ENCODE measurements at places on chromosomes 3 and 15.
A peak's percentile ranks its signal among the peaks of the same experiment; 100 is the strongest.

GRCh38 chr15:85825118-85825517, 30.4 kb upstream of the KLHL25 start:
- no peak for DNase-seq

- no peak for DNase-seq
Observed at GRCh38 chr3:48617559-48617958, 4.0 kb downstream of the TMEM89 start.

- DNase-seq, result no peak
Observed at GRCh38 chr15:92244703-92245102, 149.0 kb upstream of the ST8SIA2 start.

DNA sequence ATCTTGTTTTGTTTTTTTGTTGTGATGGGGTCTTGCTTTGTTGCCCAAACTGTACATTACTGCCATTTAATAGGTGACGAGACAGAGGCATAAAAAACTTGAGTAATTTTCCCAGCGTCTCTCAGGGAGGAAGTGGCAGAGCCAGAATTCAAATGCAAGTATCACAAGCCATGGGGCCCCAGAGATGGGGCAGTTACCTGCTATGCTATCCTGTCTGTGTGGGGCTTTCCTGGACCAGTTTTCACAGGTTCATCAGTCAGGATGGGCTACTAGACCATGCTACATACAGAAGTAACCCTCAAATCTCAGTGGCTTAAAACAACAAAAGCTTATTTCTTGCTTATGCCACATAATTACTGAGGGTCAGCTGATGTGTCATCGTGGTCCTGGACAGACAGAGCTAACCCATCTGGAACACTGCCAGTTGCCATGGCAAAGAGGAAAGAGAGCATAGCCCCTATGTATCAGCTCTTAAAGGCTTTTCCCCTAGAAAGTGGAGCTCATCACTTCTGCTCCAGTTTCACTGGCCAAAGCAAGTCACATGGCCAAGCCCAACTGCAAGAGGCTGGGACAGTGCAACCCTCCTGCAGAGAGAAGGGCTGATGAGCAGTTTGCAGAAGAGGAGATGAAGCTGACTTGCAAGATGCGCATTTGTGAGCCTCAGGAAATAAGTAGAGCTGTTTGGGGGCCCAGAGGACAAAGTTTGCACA, 31.7 kb upstream of the SYNM start:
- no peak for DNase-seq

- DNase-seq, result no peak
Observed at GRCh38 chr3:126153695-126154360, 26.6 kb downstream of the ALDH1L1 start.

DNA sequence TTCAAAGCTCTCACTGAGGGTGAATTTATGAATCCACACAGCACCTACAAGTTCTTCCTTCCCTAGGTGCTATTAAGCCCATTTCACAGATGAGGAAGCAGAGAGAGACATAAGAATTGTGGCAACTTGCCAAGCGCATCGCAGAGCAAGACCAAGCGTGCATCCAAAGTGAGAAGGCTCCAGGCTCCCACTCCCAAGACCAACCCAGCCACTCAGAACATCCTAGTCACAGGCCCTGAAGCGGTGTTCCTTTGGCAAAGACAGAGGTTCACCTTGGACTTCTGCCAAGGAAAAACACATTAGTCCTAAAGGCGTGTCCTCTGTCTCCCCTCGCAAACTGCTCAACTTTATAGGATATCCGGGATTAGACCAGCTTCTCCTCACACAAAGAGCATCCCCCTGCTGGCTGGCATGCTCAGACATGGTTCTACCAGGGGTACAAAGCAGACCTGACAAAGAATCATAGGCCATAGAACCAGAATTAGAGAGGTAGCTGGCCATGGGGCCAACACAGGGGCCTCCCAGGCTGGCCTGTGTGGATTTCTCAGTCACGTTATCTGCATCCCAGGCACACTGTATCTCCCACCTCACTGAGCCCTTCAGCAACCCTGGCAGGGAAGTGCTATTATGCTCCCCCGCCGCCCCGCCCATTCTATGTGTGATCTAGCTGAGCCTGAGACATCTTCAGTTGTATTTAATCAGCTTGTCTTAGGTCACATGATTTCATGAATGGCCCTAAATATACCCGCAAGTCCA, 160.2 kb downstream of the FOXP1 start:
- DNase-seq, result no peak

GRCh38 chr3:128405554-128406277, 61.0 kb downstream of the DNAJB8 start:
- DNase-seq, result no peak

GRCh38 chr3:198030125-198030524, 70.1 kb downstream of the LMLN start:
- DNase-seq, result no peak

GRCh38 chr15:80984856-80985255, 4.8 kb downstream of the MESD start:
- DNase-seq, result no peak

- no peak for DNase-seq
Observed at GRCh38 chr3:146375219-146375618, 94.1 kb downstream of the PLSCR2 start.

DNA sequence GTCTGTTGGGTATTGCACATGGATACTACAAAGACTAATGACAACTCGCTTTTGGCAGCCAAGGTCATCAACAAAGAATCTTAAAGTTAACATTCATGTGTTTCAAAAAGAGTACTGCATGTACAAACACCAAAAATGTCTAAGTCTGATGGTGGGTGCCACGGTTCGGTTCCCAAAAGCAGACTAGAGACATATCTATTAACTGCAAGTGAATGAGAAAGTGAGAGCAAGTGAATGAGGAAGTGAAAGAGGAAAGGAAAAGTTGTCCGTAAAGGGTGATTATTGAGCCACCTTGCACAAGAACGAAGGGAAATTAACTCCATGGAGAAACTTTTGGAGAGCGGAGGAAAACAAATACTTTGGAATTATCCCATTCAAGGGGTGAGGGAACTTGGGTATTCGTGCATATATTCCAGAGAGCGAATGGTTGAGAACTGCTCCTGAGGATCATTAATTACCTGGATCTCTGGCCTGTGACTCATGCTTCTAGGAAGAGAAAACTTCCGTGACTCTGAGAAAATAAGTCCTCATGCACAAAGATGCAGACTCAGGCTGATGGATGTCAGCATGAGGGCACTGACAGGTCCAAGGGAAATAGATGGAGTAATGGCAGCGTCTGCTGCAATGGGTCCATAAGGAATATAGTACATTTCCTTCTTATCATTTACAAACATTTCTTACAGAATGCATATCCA, 336.5 kb upstream of the TGFBR2 start:
- DNase-seq, result no peak

- DNase-seq, result no peak
Observed at GRCh38 chr3:14938954-14939353, 8.4 kb upstream of the NR2C2 start.

- DNase-seq, result no peak
Observed at GRCh38 chr3:114221165-114221880, 16.1 kb downstream of the ZNF80 start.

DNA sequence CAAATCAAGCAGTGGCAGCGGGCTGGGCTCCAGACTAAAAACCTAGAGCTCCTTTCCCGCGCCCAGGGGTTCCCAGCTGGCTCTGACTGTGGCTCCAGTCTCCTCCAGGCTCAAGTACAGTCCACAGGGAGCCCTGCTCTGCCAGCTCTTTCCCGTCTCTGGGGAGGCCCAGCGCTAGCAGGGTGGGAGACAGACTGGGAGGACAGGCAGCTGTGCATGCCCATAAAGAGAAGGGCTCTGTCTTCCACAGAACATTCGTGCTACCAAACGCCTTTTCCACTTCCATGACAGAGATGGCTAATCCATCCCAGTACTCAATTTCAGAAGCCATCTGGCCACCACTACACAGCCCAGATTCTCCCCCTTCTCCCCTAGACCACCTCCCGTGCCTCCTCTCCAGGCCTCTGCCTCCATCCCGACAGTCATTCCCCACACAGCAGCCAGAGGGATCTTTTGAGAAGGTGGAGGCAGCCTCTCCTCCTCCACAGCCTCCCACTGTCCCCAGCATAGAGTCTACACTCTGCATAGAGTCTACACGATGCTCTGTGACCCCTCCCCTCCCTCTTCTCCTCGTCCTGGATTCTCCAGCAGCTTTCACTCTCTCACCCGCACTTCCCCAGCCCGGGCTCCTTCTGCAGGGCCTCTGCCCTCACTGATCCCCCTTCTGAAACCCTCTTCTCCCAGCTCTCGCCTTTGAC, 6.8 kb upstream of the DUSP7 start:
- DNase-seq, result no peak

- no peak for DNase-seq
Observed at GRCh38 chr3:127772827-127773751, 49.2 kb downstream of the MGLL start.

- no peak for DNase-seq
Observed at GRCh38 chr15:35980719-35981118, 434.8 kb upstream of the DPH6 start.

DNA sequence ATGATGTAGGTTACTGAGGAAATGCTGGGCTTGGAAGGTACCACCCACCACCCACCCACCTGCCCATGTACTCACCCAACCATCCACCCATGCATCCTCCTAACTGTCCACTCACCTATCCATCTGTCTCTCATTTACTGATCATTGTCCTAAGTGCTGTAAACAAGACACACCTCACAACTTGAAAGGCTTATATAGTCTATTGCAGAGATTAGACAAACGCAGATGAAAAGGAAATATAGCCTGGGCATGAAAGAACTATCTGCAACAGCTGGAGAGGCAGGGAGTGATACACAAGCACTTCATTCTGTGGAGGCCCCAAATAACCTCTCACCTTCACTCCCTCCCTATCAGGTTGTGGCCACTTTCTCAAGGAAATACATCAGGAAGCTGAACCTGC, 54.0 kb downstream of the DAPK2 start:
- no peak for DNase-seq

- no peak for DNase-seq
Observed at GRCh38 chr3:71238355-71238757, 345.2 kb downstream of the FOXP1 start.

GRCh38 chr3:159765030-159765859, 223.4 kb upstream of the IL12A start:
- no peak for DNase-seq

DNA sequence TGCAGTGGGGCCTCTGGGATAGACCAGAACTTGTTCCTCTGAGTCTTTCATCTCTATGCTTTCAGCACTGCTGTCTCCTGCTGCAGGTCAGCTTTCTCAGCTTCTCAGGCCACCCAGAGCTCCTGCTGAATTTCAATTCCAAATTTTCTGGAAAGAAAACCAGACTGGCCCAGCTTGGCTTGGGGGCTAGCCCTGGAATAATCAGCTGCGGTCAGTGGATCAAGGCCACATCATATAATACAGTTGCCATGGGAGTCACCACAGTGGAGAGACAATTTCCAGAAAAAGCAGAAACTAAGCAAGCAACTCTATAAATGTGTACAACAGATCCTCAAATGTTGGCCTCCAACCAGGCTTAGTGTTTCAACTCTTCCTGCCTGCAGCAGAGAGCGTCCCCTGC, 91.1 kb upstream of the SLC24A5 start:
- DNase-seq, result no peak

GRCh38 chr3:13480340-13481318, 523 bp downstream of the HDAC11 start:
- DNase-seq, result no peak

DNA sequence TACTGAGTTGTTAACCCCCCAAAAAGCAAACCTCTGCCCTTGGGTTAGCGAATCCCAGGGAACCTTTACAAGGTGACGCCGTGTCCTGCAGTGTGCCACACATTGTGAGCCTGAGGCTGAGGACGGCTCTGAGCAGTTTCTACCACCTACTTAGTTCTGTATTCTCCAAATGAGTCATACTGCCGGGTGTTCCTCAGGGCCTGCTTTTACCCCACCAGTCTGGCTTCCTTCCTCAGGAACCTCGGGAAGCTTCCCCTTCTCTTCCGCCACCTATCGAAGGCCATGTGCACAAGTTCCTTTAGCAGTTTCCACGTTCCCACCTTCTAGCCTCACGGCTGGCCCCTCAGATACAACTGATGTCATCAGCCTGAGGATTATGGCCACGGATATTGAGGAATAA, 384.0 kb upstream of the TPM1 start:
- no peak for DNase-seq

- no peak for DNase-seq
Observed at GRCh38 chr3:154247806-154248415, 76.4 kb downstream of the DHX36 start.

DNA sequence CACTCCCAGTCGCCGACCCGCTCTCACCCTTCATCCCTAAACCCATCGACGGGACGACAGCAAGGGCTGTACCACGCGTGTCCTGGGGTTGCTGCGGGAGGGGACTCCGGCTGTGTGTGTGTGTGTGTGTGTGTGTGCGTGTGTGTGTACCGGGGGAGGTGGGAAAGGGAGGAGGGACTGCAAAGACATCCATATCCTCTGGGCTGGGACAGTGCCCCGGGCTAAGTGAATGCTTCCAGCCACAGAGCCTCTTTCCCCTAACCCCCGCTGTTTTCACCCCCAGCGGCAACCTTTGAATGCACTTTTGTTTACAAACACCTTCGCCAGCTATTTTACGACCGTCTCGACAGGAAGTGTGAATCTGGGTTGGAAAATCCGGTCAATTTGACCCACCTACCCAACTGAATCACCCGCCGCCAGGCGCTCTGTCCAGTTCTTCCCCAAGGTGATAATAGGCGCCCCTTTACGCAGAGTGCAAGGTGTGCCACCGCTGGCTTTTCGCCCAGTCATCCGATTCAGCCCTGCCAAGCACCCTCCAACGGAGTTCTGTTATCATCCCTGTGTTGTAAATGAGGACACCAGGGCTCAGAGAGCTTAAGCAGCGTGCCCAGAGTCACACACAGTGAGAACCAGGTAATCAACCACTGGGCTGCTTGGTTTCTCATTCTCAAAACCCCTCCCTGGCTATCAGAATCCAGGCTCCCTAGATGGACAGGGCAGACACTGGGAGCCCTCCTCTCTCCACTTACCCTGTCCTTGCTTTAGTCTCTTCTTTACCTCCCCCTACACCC, 739 bp upstream of the AMOTL2 start:
- no peak for DNase-seq

GRCh38 chr3:177760803-177761202, 563.5 kb upstream of the TBL1XR1 start:
- no peak for DNase-seq

- DNase-seq, result no peak
Observed at GRCh38 chr3:99351122-99351521, 287.3 kb upstream of the COL8A1 start.

DNA sequence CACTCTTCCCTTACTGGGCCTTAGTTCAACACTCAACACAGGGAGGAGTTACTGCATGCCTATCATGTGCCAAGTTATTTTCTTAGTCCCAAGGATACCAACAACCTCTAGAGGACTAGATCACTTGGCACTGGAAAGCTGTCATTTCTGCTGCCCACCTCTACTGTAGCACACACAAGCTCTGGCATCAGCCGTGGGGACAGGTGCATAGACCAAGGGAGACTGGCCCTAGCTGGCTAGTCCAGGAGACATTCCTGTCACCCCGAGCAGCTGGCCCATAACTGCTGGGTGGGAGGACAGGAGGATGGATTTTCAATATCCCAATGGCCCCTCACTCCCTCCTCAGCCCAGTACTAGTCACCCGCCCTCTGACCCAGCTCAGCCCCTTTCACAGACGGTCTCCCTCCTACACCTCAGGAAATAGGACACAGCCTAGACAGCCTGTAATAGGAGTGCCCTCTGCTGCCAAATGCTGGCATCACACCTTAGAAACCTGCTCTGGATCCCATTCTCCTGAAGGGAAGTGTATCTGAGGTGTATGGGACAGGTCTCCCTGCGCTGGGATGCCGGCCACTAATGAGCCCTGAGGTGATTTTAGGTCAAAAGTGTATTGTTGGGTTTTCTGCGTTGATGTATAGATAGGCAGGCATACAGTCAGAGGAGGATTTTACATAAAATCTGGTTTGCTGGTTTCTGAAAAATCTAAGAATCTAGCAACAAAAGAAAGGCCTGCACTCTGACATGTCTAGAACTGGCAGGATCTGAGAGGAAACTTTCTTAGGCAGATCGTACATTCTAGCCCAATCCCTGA, 3.4 kb upstream of the DZIP1L start:
- peak; percentile 54 for DNase-seq
